ENCODE measurements at places on chromosomes 1 and 21.

DNA sequence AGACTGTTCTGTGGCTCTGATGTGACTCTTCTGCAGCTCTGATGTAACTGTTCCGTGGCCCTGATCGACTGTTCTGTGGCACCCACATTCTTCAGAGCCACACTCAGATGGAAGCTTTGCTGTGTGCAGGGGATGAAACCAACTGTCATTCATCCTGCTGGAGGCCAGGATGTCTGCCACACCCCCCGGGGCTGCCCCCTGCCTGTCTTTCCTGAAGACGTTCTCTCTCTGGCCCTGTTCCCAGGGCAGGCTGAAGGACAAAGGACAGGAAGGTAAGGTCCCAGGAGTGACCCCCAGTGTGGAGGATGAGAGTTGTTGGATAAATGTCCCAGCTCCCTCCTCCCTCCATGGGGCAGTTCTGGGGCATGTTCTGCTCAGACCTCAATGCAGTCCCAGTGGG is 29.4 kb upstream of the UMODL1 start:
- no peak for DNase-seq

DNA sequence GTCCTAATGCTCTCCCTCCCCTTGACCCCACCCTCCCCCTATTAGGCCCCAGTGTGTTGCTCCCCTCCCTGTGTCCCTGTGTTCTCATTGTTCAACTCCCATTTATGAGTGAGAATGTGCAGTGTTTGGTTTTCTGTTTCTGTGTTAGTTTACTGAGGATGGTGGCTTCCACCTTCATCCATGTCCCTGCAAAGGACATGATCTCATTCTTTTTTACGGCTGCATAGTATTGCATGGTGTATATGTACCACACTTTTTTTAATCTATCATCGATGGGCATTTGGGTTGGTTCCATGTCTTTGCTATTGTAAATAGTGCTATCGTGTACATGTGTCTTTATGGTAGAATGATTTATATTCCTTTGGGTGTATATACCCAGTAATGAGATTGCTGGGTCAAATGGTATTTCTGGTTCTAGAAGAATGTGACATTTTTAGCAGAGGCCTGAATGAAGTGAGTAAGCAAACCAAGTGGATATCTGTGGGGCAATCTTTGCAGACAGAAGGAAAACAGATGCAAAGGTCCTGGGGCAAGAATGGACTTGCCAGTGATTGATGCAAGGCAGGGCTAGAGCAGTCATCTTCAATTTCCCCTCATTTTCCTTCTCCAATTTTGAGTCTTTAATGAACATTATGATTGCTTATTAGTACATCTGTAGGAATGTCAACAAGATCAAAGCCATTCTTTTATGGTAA is 50.2 kb downstream of the UBE4B start:
- DNase-seq, result no peak

GRCh38 chr1:14222086-14222485 is 376.4 kb upstream of the KAZN start:
- no peak for DNase-seq

DNA sequence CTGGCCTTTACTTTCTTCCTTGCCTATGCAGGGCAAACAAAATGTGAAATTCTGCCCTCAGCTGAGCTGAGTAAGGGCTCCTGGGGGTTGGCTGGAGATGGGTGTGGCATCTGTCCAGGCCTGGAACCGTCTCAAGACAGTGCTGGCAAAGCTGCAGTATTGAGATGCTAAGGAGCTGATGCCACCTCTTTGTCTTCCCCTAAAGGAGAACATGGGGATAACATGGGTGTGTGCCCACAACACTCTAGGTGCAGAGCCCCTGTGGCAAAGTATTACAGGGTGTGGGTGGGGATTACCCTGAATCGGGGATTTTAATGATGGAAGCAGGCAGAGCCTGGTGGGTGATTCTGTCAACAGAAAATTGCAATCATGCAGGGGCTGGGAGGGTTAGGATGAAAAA is 2.5 kb upstream of the ST3GAL3 start:
- DNase-seq, result no peak

DNA sequence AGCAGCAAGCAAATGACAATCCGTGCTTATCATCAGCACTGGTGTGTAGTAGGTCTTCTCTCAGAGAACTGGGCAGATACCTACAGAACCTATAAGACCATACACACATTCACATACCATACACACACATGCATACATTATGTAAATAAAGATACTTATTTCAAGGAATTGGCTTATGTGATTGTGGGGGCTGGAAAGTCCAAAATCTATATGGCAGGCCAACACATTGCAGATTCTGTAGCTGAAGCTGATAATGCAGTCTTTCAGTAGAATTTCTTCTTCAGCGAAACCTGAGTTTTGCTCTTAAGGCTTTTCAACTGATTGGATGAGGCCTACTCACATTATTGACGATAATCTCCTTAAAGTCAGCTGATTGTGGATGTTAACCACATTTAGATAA is 24.1 kb downstream of the RAP1A start:
- no peak for DNase-seq

DNA sequence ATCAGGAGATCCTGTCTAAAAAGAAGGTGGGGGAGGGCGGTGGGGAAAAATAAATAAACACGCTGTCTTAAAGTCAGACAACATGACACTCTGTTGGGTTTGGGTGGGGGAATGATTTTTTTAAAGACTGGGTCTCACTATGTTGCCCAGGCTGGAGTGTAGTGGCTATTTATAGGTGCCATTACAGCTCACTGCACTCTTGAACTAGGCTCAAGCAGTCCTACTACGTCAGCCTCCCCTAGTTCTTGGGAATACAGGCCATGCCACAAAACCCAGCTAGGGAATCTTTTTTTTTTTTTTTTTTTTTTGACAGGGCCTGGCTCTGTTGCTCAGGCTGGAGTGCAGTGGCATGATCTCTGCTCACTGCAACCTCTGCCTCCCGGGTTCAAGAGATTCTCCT is 2.4 kb upstream of the SNRPE start:
- DNase-seq, result no peak

DNA sequence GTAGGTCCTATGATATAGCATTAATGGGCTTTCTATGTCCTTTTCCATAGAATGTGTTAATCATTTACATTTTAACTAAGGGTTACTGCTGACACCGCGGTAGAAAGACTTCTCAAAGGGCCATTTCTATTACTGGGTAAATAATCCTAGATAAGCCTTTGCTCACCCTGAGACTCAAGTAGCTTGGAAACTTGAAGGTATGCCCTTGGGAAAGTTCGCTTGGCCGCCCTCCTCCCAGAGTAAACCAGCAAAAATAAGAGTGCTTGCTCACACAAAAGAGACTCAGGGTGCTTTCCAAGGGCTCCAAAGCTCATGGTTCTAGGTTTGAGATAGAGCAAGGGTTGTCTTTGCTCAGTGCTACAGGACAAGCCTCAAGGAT is 85.8 kb upstream of the TMPRSS2 start:
- DNase-seq, result no peak

- DNase-seq, result no peak
Observed at GRCh38 chr1:108624069-108624468, 36.8 kb downstream of the HENMT1 start.
